H7 (cell line): ENCODE measurements at places on chromosomes 7 and 10.

- no peak for DNase-seq
These were observed 4.9 kb downstream of the NRCAM start for GRCh38 chr7:108451296-108451848.

DNA sequence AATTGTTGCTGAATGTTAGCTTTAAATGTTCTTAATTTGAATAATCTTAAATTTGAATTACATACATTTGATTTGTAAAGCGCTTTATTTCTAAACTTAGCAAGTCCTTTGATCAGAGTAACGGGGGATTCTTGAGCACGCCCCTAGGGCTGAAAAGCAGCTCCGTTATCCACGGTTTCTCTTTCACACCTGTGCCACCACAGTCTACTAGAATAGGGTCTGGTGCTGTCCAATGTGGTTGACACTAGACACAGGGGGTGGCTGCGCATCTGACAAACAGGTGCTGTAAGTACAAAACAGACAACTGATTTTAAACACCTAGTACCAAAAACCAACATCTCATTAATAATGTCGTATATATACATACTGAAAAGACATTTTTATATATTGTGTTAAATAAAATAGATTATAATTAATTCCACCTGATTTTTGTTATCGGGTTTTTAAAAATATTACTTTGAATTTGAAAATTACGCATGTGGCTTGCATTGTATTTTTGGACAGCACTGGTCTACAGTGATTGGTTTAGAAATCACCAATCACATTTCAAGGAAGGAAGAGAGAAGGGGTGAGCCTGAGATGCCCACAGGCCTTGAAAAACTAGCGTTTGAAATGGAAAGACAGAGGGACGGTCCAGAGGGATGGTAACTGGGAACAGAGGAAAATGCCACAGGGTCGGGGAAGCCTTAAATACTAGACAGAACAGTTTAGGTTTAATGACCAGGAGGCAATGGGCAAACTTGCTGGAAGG is 7.3 kb downstream of the SEPHS1 start:
- no peak for DNase-seq

DNA sequence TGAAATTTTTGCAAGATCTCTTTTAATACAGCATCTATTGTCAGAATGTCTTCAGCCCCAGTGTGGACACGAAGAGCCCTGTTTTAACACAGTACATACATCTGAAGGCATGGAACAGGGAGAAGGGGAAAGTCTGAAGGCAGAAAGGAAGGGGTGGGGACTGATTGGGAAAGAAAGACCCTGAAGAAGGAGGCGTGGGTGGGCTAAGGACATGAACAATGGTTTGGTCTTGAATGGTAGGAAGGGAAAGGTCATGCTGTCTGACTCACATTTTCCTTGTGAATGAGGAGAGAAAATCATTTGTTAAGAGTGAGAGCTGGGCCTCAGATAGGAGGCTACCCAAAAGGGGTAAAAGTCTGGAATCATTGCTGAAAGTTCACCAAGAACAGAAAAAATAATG is 297.1 kb downstream of the GALNT17 start:
- DNase-seq, result no peak

DNA sequence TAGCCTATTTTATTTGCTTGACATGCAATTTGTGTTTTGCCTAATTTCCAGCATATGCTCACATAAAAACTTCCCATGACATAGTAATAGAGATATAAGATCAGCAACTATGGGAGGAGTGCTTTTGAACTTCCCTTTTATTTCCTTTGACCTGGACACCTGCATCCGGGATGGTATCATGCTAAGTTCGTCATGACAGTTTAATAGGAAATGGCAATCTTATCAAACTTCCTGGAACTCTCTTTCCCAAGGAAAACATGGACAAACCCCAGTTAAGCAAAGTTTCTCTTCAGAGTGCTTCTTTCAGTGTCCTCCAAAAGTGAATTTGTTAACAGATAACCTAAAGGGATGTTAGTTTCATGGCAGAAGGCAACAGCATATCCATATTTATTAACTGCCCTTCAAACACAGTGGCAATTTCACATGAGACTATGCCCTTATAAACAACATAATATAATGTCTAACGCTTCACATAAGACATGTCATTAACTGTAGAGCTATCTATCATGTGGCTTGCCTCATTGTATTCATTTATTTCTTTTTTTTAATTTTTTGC is 474.7 kb upstream of the SEMA3A start:
- DNase-seq, result no peak
